Psoas muscle (tissue), 8 donors: ENCODE measurements at places on chromosomes 2 and 18. TPM values are rescaled to one million over a fixed set of nuclear protein-coding genes. Genes with fewer than 3 reads are reported as not detected.

Gene LAPTM4A
- total RNA-seq, result 68.2 TPM

Gene MC2R
- total RNA-seq, result not detected

Gene AKAIN1
- not detected for total RNA-seq

Gene DPYSL5
- total RNA-seq, result not detected

Gene FOXI3
- total RNA-seq, result not detected

Gene GYPC
- total RNA-seq, result 64.9 TPM

Gene TPO
- total RNA-seq, result 3.8 TPM

Gene C1QL2
- total RNA-seq, result not detected

Gene POLR1B
- 12.2 TPM for total RNA-seq

Gene SF3B6
- 51.0 TPM for total RNA-seq

- peak overlapping the region; percentile 100 for H3K4me3 ChIP-seq
- peaks cover 52% of the 10 kb centered on the region for H3K4me1 ChIP-seq
- no peaks in the 10 kb centered on the region for H3K27me3 ChIP-seq
- peak overlapping the region; percentile 100 for H3K27ac ChIP-seq
Measured at GRCh38 chr2:201118121-201118960, 2.4 kb downstream of the CFLAR start.

DNA sequence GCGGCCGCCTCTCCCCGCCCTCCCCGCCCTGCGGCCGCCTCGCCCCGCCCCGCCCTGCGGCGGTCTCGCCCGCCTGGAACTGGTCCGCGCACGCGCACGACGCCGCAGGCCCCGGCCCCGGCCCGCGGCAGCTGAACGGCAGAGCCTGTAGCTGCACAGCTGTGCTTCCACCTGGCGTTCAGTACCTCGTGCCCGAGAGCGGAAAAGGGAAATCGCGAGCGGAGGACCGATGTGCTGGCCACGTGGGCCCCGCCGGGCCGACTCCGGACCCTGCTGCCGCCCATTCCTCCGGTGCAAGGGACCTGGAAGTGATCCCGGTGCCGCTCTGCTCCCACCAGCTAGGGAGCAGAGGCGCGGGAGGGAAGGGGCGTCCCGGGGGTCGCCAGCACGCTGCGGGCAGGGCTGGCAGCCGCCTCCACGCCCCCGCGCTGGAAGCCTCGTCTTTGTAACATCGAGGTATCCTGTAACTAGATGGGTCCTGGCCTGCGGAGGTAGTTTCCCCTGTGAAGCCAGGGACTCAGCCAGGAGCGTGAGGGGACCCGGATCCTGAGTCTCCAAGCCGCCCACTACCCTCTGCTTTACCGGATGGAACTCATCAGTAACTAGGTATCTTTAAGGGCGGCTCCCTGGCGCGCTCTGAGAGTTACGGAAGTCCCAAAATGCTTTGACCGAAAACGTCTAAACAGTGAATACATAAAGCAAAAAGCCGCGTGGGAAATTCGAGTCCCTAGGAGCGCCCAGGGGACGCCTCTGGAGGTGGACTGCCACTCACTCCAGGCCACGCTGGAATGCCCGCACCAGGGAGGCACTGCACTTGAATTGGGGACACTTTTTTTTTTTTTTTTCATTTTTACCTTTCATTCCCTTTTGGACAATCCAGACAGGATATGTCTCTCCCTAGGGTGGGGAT is 704 bp upstream of the ODC1 start:
- H3K36me3 ChIP-seq, result peaks cover 11% of the 10 kb centered on the region
- H3K27me3 ChIP-seq, result no peaks in the 10 kb centered on the region
- peaks cover 15% of the 10 kb centered on the region for H3K4me1 ChIP-seq
- H3K27ac ChIP-seq, result peak overlapping the region; percentile 93
- DNase-seq, result peak; percentile 95

GRCh38 chr2:38185012-38185491 is 109.1 kb upstream of the CYP1B1 start:
- no peak overlapping the region for H3K4me3 ChIP-seq

- H3K4me1 ChIP-seq, result no peaks in the 10 kb centered on the region
- H3K27ac ChIP-seq, result no peak overlapping the region
- no peak overlapping the region for H3K4me3 ChIP-seq
- no peak for DNase-seq
- no peaks in the 10 kb centered on the region for H3K36me3 ChIP-seq
- H3K27me3 ChIP-seq, result no peaks in the 10 kb centered on the region
Measured at GRCh38 chr2:199101487-199101886, 356.3 kb downstream of the SATB2 start.

GRCh38 chr2:149789549-149789948 is 202.0 kb upstream of the MMADHC start:
- H3K4me3 ChIP-seq, result no peak overlapping the region
- no peaks in the 10 kb centered on the region for H3K36me3 ChIP-seq
- no peak overlapping the region for H3K27ac ChIP-seq
- H3K4me1 ChIP-seq, result no peaks in the 10 kb centered on the region
- no peaks in the 10 kb centered on the region for H3K27me3 ChIP-seq
- DNase-seq, result no peak

DNA sequence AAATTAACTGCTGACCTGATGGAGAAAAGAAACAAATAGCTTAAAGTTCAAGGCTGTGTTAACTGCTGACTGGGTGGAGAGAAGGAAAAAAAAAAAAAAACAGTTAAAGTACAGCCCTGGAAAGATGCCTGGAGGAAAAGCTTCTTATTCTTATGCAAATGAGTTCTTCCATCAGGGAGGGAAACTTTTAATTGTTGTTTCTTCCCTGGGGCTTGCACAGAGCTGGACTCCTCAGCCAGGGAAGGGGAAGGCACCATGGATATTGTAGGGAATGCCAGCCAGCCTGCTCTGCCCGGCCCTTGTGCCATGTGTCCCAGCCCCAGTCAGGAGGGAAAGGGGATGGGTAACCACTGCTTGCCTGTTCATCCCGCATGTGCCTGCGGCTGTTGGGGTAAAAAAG is 833.1 kb upstream of the CRIM1 start:
- no peak overlapping the region for H3K27ac ChIP-seq
- H3K4me1 ChIP-seq, result no peaks in the 10 kb centered on the region
- no peak for DNase-seq
- no peaks in the 10 kb centered on the region for H3K36me3 ChIP-seq
- H3K4me3 ChIP-seq, result no peak overlapping the region

DNA sequence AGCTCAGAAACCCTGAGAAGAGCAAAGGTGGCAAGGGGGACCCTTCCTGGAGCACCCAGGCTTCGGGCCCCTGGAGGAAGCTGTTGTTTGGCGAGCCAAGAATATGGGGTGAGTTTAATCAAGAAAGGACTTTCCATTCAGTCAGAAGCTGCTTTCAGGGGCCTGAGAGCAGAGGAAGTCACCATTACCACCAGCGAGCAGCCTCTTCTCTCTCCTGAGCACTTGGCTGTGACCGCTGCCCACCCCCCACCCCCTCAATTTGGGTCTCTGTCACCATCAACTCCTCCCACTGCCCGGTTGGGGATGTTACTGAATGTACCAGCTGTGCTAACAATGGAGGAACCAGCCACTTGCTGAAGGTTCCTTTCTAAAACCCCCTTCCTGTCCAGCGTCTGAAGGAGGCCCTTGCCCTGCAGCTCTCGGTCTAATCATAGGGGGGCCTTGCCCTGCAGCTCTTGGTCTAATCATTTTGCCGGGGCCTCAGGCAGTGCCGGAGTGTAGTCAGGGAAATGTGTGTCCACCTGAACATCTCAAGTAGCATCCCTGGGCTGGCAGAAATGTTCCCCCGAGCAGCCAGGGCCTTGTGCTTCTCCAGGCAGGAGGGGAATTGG is 943 bp downstream of the INPP5D start:
- peak overlapping the region; percentile 63 for H3K27ac ChIP-seq
- no peak for DNase-seq
- no peaks in the 10 kb centered on the region for H3K36me3 ChIP-seq
- peaks cover 5% of the 10 kb centered on the region for H3K4me1 ChIP-seq
- H3K4me3 ChIP-seq, result peak overlapping the region; percentile 60

DNA sequence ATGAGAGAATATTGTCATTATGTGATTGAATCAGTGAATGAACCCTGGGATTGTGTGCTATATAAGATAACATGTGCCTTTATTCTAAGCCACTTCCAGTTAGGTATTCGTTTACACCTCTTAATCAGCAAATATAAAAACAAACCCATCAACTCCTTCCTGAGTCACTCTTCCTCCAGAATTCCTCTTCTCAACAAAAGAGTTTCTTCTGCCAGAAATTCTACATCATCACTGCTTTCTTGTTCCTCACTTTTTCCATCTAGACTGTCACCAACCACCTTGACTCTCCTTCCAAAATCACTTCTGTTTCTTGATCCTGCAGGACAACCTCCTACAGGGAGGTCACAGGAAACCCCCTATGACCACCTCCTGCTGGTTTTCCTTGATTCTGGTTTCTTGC is 261.4 kb downstream of the CYP26B1 start:
- H3K27ac ChIP-seq, result no peak overlapping the region
- H3K4me3 ChIP-seq, result no peak overlapping the region
- no peak for DNase-seq
- no peaks in the 10 kb centered on the region for H3K27me3 ChIP-seq
- H3K4me1 ChIP-seq, result peaks cover 30% of the 10 kb centered on the region

DNA sequence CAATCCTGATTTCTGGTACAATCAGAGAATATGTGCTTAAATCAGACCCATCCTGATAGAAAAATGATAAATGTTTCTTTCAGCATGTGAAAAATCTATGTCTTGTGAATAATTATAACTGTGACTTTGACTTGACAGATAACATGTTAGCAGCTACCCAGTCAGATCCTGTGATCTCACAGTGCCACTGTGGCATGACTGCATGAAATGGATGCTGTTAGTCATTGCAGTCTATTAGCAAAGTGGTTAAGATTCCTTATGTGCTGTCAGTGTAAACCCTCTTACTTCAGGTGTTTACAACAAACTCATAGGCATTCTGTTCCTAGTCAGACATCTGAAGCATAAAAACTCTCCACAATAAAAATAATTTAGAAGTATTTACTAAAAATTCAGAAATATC is 244.6 kb upstream of the RND3 start:
- no peaks in the 10 kb centered on the region for H3K27me3 ChIP-seq
- DNase-seq, result no peak
- H3K36me3 ChIP-seq, result no peaks in the 10 kb centered on the region
- no peaks in the 10 kb centered on the region for H3K4me1 ChIP-seq

GRCh38 chr2:4018535-4018934 is 315.2 kb downstream of the DCDC2C start:
- no peak overlapping the region for H3K27ac ChIP-seq
- no peak for DNase-seq
- no peaks in the 10 kb centered on the region for H3K27me3 ChIP-seq
- H3K36me3 ChIP-seq, result no peaks in the 10 kb centered on the region
- no peak overlapping the region for H3K4me3 ChIP-seq
- no peaks in the 10 kb centered on the region for H3K4me1 ChIP-seq

GRCh38 chr2:21256006-21256405 is 132.2 kb downstream of the TDRD15 start:
- DNase-seq, result no peak
- no peaks in the 10 kb centered on the region for H3K36me3 ChIP-seq
- H3K4me3 ChIP-seq, result no peak overlapping the region
- no peaks in the 10 kb centered on the region for H3K27me3 ChIP-seq
- no peaks in the 10 kb centered on the region for H3K4me1 ChIP-seq
- H3K27ac ChIP-seq, result no peak overlapping the region

- H3K27me3 ChIP-seq, result no peaks in the 10 kb centered on the region
- no peaks in the 10 kb centered on the region for H3K36me3 ChIP-seq
- no peak overlapping the region for H3K27ac ChIP-seq
- no peak for DNase-seq
- H3K4me3 ChIP-seq, result no peak overlapping the region
- no peaks in the 10 kb centered on the region for H3K4me1 ChIP-seq
Measured at GRCh38 chr18:10265560-10266333, 188.7 kb upstream of the APCDD1 start.
